ENCODE measurements at places on chromosomes 13 and 19. TPM values are rescaled to one million over a fixed set of nuclear protein-coding genes. Genes with fewer than 3 reads are reported as not detected.

EPS8L1 gene
- 1.9 TPM for total RNA-seq

- DNase-seq = no peak
These were observed 10.8 kb downstream of the PRR36 start for GRCh38 chr19:7863157-7863970.

GRCh38 chr13:85427416-85427815, 371.8 kb downstream of the SLITRK6 start:
- DNase-seq = no peak

DNA sequence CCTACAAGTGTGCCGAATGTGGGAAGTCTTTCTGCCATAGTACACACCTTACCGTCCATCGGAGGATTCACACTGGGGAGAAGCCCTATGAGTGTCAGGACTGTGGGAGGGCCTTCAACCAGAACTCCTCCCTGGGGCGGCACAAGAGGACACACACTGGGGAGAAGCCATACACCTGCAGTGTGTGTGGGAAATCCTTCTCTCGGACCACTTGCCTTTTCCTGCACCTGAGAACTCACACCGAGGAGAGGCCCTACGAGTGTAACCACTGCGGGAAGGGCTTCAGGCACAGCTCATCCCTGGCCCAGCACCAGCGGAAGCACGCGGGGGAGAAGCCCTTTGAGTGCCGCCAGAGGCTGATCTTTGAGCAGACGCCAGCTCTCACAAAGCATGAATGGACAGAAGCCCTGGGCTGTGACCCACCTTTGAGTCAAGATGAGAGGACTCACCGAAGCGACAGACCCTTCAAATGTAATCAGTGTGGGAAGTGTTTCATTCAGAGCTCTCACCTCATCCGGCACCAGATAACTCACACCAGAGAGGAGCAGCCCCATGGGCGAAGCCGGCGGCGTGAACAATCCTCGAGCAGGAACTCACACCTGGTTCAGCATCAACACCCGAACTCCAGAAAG, 10.3 kb upstream of the ERVK3-1 start:
- DNase-seq = peak; percentile 59

Measured in cardiac septum (tissue), 1 donor.